ENCODE measurements at places on chromosomes 12 and 14.
A peak's percentile ranks its signal among the peaks of the same experiment; 100 is the strongest.

- no peak for DNase-seq
Observed at GRCh38 chr12:117293510-117293909, 67.9 kb downstream of the NOS1 start.

DNA sequence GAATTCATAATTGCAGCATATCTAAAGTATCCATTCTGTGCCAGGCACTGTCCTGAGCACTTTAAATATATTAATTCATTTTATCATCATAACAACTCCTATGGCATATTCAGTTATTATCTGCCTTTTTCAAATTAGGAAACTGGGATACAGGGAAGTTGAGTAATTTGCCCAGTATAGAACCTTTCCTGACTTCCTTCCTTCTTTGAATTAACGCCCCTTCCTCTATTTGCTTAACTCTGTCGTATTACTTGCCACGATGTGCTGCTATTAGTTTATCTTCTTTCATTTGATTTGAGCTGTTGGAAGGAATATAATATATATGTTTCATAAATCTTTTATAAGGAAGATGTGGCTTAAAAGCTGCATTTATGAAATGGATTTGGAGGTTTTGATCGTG lies 25.4 kb upstream of the FAM177A1 start:
- DNase-seq: no peak

- no peak for DNase-seq
Observed at GRCh38 chr12:62900686-62901272, 34.2 kb downstream of the PPM1H start.

DNA sequence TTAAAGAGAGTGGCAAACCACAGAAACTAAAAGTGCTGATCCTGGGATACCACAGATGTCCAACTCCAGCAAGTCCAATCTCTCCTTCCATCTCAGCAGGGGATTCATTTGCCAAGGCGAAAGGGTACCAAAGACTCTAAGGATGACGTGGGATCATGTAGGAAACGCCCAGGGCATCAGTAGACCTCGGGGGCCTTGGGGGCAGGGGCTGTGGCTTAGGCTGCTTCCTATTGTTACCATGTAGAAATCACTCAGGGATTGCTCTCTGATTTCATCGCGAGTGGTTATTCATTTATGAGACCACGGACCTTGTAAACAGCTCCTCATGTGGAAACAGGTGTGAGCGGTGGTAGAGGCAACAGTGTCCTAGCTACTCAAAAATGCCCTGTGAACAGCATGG lies 149.3 kb upstream of the FKBP4 start:
- DNase-seq: no peak

- no peak for DNase-seq
Observed at GRCh38 chr12:122423258-122424165, 1.0 kb upstream of the CLIP1 start.

- DNase-seq: peak; percentile 19
Observed at GRCh38 chr14:32078023-32078857, 1.1 kb downstream of the ARHGAP5 start.

DNA sequence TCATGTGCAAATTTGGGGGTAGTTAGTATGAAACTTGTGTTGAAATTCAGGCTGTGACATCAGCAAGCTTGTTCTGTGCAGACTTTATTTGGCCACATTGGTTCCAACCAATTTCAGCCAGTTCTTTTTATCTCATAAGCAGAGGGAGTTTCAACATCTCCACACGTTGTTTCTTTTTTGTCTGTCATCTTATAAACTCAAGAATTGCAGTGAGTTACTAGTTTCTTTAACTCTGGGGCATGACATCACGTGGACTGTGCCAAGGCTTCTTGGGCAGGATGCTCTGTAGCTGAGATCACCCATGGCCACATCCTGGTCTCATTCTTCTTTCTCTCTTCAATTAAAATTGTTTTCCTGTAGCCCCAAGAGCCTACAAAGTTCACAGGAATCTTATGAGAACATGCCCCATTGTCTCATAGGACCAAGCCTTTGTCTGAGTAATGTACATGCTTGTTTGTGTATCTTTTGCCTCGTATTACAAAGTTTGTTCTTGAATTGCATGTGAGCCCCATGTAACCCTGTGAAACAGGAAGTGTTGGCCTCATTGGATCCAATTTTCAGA lies 982.0 kb upstream of the TMEM132C start:
- DNase-seq: peak; percentile 83

- DNase-seq: no peak
Observed at GRCh38 chr14:81256289-81256960, 35.7 kb upstream of the GTF2A1 start.

- DNase-seq: no peak
Observed at GRCh38 chr14:90400904-90401561, 4.2 kb downstream of the CALM1 start.

DNA sequence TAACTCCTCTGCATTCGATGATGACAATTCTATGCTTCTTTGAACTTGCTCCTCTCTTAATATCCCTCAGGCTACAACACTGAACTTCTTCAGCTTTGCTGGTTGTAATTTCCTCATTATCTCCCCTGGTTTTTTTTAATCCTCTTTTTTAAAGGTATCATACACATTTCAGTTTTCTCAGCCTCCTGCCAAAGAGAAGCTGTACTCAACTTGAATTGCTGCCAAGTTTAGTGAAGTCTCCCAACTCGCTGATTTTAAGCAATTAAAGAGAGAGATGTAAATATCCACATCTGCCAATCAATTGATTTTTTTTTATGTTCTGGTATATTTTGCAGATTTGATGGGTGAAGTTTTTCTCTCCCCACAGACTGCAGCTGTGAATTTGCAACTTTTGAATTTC lies 817.8 kb downstream of the GALC start:
- DNase-seq: no peak

DNA sequence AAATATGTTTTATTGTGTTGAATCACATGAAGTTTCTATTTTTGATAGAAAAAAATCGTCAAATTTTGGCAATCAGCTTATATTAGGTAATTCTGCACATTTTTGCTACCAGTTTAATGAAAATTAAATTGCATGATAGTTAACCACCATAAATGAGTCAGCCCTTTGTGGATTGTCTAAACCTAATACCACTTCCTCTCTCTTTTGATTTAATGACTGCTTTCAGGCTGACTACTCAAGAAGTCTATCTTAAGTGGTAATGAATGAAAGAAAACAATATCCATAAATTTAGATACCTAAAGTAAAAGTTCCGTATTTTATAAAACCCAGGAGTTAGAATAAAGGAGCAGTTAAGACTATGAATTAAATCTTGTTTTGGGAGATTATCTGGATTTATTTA lies 450.5 kb downstream of the TMEM117 start:
- DNase-seq: no peak

DNA sequence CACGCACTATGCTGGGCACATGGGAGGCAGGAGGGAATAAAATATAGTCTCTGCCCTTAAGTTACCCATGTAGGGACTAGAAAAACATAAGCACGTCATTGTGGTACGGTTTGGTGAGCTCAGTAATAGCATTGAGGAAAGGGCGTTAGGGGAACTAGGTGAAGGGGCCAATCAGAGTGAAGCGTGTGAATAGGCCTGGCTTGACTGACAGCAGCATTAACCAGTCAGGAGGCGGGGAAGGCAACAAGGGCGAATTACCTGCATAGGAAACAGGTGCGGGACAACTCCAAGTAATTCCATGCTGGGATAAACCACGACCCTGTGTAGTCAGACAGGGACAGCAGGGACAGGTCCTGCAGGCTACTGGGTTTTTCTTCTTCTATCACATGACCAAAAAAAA lies 107.7 kb downstream of the UNC79 start:
- DNase-seq: no peak

GRCh38 chr12:76012644-76013043 lies 18.9 kb downstream of the PHLDA1 start:
- DNase-seq: no peak
